Stimulated activated CD8-positive, alpha-beta memory T cell treated with anti-CD3 and anti-CD28 coated beads, Interleukin-4, amount 100 ng/mL, for 4 hours (primary cell): ENCODE measurements at places on chromosomes 4 and X.

DNA sequence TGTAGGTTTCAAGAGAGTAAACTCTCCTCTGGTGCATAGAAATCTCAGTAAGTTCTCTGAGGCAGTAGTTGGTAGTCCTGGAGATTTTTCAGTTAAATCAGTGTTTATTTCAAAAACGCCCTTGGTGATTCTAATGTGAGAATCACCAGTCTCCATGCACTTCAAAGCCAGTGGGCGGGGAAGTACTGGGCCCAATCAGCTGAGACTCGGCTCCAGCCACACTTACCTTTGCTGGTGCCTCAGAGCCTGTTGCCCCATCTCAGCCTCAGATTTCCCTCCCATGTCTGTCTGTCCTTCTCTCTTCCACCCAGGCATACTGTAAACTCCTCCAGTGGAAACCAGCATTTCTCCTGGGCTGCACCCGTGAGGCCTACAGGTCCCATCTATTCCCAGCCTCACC is 7.4 kb upstream of the MGST2 start:
- DNase-seq: no peak

GRCh38 chr4:153295131-153295755 is 49.2 kb upstream of the MND1 start:
- no peak for DNase-seq

GRCh38 chrX:12679522-12679921 is 111.7 kb upstream of the PRPS2 start:
- no peak for DNase-seq

GRCh38 chr4:159195361-159195769 is 92.5 kb downstream of the RAPGEF2 start:
- DNase-seq: no peak

- no peak for DNase-seq
Observed at GRCh38 chrX:72054779-72055489, 76.8 kb downstream of the RTL5 start.

DNA sequence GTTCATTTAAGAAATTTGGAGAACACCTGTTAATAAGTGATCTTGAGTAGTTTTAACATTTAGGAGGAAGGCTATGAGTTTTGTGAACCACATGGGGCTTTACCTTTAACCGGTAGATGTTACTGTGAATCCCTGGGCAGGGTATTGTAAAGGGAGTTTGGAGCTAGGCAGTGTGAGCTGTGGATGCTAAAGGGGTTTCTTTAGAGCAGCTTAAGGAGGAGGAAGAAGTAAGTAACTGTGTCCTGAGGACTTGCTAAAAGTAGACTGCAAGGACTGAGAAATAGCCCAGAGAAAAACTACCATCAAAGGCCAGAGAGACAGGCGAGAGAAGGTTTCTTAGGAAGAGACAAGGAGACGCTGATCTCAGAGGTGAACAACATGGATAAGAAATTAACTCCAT is 5.6 kb downstream of the RHOH start:
- no peak for DNase-seq

- DNase-seq: no peak
Observed at GRCh38 chrX:97806238-97806637, 922.5 kb downstream of the RPA4 start.

DNA sequence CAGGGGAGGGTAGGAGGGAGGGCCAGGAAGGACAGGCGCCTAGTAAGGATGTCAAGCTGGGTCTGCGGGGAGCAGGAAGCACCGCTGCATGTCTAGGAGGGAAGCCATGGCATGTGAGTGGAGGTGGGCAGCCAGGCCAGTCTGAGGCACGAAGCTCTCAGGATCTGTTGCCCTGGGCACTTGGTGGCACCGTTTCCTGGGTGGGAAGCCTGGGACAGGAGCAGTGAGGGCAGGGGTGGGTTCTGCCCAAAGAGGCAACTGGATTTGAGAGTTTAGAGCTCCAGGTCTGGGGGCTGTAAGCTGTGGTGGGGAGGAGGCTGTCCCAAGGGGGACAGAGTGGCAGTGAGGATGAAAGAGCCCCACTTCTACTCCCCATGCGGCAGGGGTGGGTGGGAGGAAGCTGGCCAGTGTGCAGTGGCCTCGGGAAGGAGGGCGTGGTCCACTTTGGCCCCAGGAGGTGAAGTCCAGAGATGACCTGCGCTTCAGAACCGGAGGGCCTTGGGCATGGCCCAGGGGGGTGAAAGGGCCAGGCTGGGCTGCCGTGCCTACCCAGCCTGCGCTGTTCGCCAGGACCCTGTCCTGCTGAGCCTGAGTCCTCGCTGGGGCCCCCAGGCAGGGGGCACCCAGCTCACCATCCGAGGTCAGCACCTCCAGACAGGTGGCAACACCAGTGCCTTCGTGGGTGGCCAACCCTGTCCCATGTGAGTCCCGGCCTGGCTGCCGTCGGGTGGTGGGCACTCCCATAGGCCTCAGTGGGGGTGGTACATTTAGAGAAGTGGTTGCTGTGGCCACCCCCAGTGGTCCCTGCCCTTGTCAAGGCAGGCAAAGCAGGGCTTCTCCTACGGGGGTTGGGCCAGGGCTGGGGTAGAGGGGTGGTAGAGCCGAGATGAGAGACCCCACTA is 8.3 kb upstream of the SRPK3 start:
- DNase-seq: no peak

- no peak for DNase-seq
Observed at GRCh38 chr4:156559346-156559745, 412.3 kb downstream of the PDGFC start.

DNA sequence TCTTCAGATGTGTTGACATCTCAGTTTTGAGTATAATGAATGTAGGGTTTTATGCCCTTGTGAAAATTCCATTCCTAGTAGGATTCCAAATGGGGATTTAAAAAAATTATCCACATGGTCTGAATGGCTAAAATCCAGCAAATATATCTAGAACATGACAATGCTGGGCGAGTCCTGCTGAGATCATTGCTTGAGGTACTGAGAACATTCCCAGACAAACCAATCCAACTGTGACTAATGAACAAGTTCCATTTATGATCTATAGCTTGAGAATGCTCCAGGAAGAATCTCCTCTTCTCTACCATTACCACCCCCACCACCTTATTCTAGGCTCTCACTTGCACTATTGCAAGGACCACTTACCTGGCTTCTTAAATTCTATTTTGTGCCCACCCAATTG is 77.2 kb upstream of the IL1RAPL2 start:
- DNase-seq: no peak

GRCh38 chr4:42357325-42357724 is 40.0 kb upstream of the SHISA3 start:
- no peak for DNase-seq

GRCh38 chrX:148813422-148813821 is 313.0 kb downstream of the AFF2 start:
- DNase-seq: no peak

DNA sequence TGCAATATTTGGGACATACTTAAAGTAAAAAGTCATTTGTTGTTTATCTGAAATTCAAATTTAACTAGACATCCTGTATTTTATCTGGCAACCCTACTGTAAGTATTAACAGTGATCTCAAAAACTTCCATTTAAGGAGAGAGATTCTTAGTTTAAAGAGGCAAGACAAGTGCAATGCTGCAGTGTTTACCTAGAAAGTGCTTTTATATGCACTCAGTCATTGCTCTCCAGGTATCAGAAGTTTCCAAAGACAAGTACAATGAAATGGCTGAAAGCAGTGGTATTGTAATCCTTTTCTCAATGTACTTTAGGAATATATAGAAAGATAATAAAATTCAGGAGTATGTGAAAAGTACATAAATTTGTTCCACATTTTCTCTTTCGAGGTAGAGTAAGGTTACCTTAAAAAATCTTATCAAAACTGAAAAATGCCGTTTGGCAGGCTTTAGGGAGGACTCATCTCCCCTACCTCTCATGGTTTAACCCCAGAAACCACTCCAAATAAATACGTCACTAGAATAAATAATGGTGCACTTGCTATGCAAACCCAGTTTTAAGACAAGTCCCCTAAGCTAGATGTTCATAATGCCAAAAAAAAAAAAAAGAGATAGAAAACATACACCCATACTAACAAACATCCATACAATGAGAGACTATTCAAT is 45.7 kb downstream of the ELF2 start:
- no peak for DNase-seq

GRCh38 chr4:18057821-18058533 is 36.4 kb upstream of the LCORL start:
- DNase-seq: no peak

GRCh38 chr4:8891646-8892555 is 20.3 kb upstream of the HMX1 start:
- no peak for DNase-seq

GRCh38 chrX:623599-624315 is 6.8 kb upstream of the SHOX start:
- DNase-seq: no peak

GRCh38 chr4:109629775-109630174 is 69.7 kb downstream of the MCUB start:
- no peak for DNase-seq

- no peak for DNase-seq
Observed at GRCh38 chrX:41594634-41595033, 94.1 kb upstream of the GPR34 start.

- DNase-seq: no peak
Observed at GRCh38 chrX:37883196-37883595, 35.8 kb upstream of the DYNLT3 start.

DNA sequence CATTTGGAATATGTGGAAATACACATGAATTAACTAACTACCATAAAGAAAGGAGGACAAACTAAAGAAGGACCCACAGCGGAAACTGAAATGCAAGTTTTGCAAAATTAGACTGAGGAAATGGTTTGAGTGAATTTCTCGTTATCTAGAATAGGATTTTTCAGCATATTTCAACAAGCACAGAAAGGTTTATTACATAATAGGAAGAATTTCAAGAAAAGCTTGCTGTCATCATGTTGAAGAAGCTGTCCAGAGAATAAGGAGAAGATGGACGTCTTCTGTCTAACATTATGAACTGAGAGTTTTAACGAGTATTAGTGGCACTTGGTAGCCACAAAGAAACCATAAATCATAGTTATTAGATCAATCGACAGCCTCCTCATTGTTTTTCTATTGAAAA is 45.0 kb downstream of the TEC start:
- DNase-seq: no peak

- no peak for DNase-seq
Observed at GRCh38 chr4:120007191-120007871, 59.3 kb downstream of the MAD2L1 start.

DNA sequence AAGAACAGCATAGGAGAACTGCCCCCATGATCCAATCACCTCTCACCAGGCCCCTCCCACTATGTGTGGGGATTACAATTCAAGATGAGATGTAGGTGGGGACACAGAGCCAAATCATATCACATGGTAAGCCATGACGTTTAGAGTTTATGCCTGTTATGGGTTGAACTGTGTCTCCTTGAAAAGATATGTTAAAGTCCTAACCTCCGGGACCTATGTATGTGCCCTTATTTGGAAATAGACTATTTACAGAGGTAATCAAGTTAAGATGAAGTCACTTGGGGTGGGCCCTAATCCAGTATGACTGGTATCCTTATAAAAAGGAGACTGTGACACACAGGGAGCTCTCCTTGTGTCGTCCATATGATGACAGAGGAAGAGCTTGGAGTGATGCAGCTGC is 25.2 kb upstream of the SLC2A9 start:
- no peak for DNase-seq

DNA sequence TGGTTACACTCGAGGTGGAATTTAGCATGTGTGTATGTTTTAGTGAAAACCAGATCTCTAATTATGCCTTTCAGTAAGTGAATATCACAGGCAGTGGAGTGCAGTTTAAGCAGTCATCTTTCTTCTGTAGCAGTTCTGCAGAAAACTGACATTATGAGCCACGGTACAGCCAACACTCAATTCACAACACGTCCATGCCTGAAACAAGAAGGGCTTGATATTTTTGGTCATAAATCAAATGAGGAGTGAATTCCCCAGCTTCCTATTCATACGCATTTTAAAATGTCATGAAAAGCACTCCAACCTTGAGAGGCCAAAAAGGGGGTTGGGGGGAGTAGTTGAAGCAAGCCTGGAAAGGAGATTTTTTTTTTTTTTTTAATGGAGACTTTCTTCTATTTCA is 316.7 kb downstream of the ARHGAP10 start:
- DNase-seq: no peak

GRCh38 chr4:61308033-61308432 is 107.9 kb downstream of the ADGRL3 start:
- no peak for DNase-seq

GRCh38 chr4:101983835-101984234 is 193.3 kb downstream of the BANK1 start:
- no peak for DNase-seq

GRCh38 chr4:139824882-139825522 is 159.4 kb downstream of the MGST2 start:
- DNase-seq: no peak

GRCh38 chr4:40316782-40317635 is 18.1 kb upstream of the CHRNA9 start:
- peak; percentile 22 for DNase-seq

GRCh38 chrX:13955095-13955647 is 74.5 kb downstream of the GEMIN8 start:
- no peak for DNase-seq

DNA sequence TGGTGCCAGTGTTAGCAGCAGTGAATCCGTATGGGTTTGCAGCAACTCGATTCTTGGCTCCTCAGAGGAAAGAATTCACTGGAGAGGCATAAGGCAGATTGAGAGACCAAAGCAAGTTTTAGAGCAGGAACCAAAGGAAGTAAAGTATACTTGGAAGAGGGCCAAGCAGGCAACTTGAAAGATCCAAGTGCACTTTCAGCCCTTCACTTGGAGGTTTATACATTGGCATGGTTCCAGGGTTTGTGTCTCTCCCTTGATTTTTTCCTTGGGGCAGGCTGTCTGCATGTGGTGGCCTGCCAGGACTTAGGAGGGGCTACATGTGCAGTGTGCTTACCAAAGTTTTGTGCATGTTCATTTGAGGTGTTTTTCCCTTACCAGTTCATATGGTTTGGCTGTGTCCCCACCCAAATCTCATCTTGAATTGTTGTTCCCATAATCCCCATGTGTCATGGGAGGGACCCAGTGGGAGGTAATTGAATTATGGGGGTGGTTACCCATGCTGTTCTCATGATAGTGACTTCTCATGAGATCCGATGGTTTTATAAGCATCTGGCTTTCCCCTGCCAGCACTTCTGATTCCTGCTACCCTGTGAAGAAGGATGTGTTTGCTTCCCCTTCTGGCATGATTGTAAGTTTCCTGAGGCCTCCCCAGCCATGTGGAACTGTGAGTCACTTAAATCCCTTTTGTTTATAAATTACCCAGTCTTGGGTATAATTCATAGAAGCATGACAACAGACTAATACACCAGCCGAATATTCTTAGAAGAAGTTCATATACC is 86.2 kb upstream of the TSPAN5 start:
- DNase-seq: no peak

DNA sequence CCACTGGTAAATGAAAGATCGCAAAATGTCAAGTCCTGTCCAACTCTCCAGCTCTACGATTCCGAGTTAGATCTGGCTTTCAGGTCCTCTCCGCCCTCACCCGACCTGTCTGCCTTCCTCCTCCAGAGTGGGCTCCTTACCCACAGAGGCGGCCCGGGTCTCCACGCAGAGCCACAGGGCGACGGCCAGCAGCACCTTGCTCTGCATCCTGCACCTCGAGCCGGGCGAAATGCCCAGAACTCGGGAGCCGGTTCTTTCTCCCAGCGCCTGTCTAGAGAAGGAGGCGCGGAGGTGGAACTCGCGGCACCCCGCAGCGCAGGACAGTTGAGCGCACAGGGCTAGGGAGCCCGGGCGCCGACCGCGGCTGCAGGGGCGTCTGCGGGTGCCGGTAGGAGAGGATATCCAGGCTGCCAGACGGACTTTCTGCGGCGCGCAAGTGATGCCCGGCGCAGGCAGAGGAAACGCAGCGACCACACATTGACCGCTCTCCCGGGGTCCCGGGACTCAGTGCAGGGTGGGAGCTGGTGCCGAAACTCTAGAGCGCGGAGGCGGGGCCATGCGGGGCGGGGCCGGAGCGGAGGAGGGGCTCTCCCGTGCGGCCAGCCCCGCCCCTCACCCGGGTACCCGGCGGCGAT is at the start of gene KDR:
Gene KDR, minus strand, starts transcription at position 509 of the 635 bp plus-strand sequence. Its CDS starts 302 bp downstream, at position 207.
- DNase-seq: no peak
